ENCODE measurements at places on chromosomes 16 and 17.
A peak's percentile ranks its signal among the peaks of the same experiment; 100 is the strongest.

DNA sequence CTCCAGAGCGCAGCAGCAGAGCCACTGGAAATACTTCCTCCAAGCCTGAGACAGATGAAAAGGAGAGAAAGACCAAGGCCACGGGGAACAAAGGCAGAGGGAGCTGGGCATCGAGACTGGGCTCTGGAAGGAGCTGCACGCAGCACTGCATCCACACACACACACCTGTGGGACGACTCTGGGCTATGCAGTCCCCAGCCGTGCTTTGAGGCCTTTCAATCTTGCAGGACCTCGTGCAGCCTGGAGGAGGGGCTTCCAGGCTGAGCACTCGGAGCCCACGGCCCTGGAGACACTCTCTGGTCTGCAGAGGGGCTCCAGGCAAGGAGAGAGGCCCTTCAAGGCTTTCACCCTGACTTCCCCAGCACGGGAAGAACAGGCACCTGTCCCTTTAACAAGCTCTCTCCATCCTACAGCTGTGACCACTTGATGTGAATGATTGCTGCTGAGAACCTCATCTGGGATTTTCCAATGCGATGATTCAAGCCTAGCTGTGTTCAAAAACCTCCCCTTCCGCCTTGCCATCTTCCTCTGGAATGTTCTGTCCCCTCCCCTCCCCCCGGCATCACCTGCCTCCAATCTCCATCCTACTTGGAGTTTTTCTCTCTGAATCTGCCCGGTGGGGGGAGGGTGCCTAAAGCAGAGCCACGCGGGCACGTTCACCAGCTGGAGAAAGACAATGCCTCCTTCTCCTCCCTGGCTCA lies 37.5 kb downstream of the RBFOX3 start:
- no peak for DNase-seq

DNA sequence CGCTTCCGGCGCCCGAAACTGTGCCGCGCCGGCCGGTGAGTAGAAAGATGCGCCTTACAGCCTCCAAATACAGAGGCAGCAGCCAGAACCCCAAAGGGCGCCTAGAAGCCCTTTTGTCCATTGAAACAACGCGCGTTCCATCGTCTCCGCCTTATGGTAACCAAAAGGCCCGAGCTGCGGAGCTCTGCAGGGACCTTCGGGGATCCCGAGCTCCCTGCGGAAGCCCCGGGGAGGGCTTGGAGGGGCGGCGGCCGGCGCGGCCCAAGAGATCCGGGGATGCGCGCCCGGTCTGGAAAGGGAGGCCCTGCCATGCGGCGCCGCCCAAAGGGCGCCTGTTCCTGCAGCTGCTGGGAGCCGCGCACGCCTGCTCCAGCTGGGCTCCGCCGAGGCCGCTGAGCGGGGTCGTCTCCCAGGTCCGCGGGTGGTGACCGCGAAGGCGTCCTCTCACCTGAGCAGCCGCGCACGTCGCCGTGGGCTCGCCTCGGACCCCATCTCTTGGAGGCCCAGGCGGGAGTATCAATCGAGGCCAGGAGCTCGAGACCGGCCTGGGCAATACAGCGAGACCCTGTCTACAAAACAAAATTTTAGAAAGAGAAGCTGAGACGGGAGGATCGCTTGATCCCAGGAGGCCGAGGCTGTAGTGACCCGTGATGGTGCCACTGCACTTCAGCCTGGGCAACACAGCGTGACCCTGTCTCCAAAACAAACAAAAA lies 742 bp upstream of the FBXO31 start:
- no peak for DNase-seq

DNA sequence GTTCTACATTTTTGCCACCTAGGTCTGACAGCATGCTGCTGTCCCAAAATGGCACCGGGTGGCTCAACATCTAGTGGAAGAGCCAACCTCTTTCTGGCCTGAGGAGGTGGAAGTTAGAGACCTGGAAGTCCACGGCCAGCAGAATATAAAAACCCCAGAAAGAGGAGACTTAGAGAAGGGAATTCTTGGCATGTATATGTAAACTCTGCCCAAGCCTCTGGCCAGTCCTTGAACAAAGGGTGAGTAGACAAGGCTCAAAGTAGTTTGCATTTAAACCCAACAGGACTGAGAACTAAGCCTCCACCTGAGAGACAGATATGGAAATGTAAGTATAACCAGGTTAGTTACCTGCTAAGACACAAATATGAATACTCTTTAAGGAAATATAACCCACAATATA lies 210.3 kb downstream of the GRIN2A start:
- no peak for DNase-seq

DNA sequence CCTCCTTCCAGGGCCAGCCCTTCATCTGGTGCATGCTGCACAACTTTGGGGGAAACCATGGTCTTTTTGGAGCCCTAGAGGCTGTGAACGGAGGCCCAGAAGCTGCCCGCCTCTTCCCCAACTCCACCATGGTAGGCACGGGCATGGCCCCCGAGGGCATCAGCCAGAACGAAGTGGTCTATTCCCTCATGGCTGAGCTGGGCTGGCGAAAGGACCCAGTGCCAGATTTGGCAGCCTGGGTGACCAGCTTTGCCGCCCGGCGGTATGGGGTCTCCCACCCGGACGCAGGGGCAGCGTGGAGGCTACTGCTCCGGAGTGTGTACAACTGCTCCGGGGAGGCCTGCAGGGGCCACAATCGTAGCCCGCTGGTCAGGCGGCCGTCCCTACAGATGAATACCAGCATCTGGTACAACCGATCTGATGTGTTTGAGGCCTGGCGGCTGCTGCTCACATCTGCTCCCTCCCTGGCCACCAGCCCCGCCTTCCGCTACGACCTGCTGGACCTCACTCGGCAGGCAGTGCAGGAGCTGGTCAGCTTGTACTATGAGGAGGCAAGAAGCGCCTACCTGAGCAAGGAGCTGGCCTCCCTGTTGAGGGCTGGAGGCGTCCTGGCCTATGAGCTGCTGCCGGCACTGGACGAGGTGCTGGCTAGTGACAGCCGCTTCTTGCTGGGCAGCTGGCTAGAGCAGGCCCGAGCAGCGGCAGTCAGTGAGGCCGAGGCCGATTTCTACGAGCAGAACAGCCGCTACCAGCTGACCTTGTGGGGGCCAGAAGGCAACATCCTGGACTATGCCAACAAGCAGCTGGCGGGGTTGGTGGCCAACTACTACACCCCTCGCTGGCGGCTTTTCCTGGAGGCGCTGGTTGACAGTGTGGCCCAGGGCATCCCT lies 7.4 kb downstream of the NAGLU start:
- DNase-seq, result no peak

DNA sequence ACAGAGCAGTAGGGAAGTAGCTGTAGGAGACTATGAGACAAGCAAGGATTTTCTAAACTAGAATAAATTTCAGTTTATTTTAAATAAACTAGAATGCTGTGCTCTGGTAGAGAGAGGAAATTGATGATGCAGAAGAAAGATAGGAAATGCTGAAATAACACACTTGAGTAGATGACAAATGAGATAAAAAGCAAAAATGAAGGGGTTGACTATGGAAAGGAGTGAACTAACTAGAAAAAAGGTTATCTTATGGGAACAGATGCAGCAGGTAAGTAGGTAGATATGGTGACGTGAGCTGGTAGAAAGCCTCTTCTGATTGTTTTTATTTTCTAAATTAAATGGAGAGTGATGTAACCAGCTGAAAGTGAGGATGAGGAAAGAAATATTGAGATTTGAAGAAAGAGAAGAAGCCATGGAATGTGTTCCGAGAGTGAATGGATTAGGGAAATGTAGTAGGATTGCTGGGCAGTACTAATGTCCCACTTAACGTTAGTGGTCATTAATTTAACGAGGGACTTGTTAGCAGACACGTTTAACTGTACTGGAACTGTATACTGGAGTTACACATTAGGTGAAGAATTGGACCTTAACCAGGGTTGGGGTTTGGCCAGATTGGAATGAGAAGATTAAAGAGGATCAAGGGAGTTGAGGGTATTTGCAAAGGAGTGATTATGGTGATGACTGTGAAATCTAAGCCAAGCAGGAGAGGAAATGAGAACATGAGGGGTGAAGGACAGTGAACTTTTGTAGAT lies 196.5 kb downstream of the TANC2 start:
- DNase-seq, result no peak

DNA sequence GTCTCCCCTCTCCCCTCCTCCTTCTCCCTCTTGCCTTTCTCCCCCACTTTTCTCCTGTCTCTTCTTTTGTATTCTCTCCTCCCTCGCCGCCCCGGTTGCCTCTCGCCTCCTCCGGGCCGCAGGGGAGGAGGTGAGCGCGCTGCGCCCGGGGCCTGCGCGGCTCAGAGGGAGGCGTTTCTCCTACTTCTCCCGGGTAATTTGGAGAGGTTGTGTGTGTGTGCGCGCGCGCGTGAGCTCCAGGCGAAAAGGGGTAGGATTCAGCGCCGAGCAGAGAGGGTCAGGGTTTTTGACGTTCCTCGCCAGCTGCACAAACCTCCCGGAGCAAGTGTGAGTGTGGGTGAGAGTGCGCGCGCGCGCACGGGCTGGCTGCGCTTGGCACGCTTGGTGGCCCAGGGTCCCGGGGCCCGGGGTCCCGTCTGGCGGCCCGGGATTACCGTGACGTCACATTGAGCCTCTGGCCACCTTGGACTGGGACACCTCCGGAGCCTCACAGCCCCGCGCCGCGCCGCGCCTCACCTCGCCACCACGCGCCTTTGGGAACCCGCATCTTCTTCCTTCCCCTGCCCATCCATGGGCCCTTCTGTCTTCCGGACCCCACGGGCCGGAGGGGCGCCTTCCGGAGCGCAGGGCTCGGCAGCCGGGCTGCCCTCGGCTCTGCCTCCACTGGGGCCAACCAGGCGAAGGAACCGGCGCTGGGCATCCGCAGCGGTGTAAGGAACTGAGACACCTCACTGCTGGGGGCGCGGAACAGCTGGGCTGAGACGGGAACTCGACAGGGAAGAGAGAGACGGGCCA lies 479 bp downstream of the IRX6 start:
- no peak for DNase-seq

DNA sequence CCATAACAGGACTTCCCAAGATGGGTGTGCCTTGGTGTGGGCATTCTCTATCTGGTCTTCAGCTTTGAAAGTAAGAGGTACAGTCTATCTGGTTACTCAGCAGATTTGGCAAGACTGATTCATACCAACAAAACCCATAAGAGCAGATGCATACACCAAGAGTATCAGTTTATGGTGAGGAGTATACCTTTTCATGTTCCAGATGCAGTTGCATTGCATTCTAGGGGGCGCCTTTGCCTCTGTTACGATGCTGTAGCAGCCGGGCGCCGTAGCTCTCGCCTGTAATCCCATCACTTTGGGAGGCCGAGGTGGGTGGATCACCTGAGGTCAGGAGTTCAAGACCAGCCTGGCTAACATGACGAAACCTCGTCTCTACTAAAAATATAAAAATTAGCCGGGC lies 31.1 kb upstream of the CARMIL2 start:
- no peak for DNase-seq

DNA sequence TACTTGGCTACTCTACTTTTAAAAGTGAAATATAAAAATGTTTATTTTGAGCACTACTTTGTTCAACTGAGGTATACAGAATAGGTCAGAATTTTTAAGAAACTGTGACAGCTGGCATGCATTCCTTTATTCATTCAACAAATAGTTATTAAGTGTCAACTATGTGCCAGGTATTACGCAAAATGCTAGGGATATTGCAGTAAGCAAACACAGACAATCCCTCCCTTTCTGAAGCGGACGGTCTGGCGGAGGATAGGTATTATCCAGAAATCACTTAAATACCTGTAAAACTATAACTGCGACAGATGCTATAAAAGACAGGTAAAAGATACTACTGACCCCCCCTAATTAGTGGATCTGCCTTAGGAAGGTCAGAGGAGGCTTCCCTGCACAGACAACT lies 26.1 kb downstream of the METTL16 start:
- DNase-seq, result no peak

GRCh38 chr17:65459677-65460347 lies 101.6 kb downstream of the AXIN2 start:
- no peak for DNase-seq

DNA sequence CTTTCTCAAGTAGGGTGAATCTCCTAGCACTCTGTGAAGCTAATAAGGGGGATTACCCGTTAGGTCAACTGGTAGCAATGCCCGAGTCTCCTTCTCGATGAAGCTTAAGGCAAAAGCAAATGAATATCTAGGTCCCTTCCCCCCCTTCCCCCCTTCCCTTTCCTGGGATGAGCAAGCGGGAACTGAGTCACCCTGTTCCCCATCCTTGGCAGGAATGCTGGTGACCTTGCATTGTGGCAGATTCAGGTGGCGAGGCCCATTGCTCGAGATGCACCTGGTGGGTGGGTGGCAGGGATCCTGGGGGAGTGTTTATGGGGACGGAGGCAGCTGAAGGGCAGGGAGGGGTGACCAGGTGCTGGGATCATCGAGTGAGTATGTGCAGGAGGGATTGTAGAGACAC lies 7.1 kb downstream of the NXPH3 start:
- no peak for DNase-seq

GRCh38 chr17:30208214-30208613 lies 27.3 kb downstream of the SLC6A4 start:
- DNase-seq, result no peak

DNA sequence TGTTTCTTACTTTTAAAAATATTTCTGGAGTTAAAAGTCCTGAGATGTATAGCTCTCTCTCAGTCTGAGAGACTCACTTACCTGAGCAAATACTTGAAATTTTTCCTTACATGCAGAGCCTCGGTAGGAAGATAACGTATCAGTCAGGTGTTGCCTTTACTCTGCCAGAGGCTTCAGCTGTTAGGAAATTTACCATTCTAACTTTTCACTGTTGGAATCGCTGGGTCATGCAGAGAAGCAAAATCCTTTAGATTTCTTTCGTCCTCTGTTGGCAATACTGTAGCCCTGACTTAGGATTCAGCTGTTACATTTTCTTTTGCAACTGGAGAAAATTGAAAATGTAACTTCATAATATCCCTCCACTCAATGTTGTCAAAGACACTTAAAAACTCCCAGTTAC lies 20.0 kb upstream of the KCNJ16 start:
- DNase-seq, result no peak

DNA sequence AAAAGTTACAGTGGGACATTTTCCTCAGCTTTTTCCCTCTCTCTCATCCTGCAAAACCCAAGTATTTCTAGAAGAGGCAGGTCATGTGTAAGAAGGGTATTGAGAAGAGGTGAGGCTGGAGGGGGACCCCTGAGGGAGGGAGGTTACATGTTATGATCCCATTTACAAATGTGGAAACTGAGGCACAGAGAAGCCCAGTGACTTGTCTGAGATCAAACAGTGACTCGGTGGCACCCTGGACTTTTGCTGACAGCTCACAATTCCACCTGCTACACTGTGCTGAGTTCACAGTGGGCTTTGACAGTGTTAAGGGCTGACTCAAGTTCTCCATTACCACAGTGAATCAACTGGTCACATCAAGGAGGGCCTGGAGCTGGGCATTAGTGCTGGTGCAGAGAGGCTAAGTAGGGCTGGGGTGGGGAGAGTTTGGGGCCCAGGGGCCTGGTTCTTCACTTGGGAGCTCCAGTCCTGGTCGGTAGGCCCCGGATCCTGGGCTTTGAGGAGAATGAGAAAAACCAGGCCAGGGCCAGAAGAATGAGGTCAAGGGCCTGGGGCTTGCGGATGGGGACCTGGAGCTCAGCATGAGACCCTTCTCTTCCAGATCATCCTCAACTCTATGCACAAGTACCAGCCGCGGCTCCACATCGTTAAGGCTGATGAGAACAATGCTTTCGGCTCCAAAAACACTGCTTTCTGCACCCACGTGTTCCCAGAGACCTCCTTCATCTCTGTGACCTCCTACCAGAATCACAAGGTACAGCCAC lies 26.0 kb downstream of the TBX4 start:
- peak; percentile 41 for DNase-seq
